SJSA1 (cell line): ENCODE measurements at places on chromosomes 12 and 14.

DNA sequence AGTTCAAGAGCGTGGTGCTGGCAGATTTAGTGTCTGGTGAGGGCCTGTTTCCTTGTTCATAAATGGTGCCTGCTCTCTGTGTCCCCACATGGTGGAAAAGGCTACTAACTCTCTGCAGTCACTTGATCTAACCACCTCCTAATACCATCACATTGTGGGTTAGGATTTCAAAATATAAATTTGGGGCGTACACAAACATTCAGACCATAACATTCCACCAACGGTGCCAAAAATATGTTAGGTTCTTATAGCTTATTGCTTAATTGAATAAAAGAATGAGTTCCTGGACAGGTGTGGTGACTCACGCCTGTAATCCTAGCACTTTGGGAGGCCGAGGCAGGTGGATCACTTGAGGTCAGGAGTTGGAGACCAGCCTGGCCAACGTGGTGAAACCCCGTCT, 3.4 kb upstream of the DYRK2 start:
- no peak for DNase-seq

- DNase-seq = no peak
Measured at GRCh38 chr12:100827901-100828520, 33.4 kb downstream of the ANO4 start.

DNA sequence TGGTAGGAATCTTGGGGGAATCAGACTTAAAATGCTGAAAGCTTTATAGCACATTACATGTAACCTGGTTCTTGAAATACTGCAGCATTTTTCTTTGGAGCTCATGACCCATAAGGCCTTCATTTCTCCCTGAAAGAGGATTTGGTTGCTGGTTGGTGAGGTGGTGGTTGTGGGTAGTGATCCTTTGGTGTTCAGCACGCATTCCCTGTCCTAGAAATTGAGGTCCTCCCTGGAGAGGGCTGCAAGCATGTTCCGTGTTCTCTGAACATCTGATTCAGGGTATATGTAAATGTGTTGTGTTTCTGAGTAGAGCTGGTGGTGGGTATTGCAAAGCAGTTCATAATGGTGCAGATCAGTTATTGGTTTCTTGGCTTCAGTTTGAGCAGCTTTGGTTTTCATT, 2.0 kb downstream of the SCN8A start:
- DNase-seq = no peak

DNA sequence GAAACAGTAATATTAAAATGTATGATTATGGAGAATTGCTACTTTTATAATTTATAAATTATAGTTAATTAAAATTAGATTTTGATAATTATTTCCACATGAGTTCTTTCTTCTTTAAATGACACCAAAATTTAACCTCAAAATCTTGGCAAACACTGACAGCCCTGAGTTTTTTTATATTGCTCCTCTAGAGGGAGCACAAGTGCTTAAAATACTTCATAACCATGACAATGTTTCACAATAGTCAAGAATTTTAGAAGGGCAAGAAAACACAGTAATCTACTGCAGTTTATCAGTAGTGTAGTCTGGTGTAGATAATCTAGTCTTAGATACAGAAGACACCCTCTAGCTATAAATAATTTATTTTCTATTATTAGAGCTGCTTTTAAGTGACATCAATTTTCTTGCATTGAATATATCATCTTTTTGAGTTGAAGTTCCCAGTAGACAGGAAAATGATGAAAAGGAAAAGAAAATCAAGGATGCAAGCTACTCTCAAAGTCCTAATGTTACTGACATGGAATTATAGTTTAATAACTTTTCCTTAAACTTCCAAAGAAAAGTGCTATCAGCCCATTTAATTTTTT, 14.3 kb upstream of the PTGER2 start:
- no peak for DNase-seq

- no peak for DNase-seq
Measured at GRCh38 chr14:70268760-70269159, 80.0 kb upstream of the SLC8A3 start.

- DNase-seq = no peak
Measured at GRCh38 chr12:40829738-40830144, 137.5 kb downstream of the CNTN1 start.

DNA sequence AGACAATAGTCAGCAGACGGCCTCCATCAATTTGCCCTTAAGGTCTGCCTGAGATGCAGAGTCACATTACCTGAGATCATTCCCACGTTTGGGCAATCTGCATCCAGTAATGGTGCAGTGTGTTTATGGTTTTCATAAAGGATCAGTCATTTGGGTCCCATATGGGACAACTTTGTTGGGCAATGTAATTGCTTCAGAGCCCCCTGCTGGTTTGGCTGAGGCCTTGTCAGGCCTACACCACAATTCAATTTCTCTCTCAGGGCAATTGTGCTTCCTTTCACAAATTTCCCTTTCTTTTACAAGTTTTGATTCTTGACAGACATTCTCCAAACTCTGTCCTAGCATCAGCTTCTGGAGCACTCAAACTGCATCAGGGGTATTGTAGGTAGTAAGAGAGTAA, 191.2 kb upstream of the SSTR1 start:
- DNase-seq = no peak

DNA sequence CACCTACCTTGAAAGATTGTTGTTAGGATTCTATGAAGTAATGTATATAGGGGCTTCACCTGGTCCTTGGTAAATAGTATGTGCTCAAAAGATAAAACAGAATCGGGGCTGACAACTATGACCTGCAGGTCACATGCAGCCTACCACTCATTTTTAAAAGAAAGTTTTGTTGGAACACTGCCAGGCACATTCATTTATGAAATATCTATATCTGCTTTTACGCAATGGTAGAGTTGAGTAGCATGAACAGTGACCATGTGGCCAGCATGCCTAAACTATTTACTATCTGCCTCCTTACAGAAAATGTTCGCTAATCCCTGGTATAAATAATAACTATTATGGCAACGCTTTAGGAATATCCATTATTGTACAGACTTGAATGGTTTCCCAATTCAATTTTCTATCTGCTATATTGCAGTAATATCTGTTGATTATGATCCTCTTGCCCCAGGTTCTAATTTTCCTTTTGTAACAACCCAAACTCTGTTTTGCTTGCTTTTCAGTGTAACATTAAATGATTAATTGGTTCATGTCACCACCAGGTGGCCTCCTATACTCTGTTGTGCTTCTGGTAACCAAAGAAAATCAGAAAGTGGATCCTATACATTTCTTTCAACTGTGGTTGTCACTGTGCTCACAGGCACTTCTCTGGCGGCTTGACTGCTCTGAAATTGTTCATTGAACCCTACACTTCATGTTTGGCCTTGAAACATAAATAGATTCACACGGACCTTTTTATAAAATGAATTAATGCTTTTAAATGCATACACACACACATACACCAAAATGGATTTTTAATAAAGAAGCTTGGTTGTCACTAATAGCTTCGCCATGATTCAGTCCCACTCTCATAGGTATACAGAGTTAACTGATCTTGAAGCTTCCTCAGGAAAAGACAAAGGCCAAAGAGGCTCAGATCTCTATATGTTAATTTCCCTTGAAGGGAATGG, 227.7 kb upstream of the NPAS3 start:
- peak; percentile 21 for DNase-seq

DNA sequence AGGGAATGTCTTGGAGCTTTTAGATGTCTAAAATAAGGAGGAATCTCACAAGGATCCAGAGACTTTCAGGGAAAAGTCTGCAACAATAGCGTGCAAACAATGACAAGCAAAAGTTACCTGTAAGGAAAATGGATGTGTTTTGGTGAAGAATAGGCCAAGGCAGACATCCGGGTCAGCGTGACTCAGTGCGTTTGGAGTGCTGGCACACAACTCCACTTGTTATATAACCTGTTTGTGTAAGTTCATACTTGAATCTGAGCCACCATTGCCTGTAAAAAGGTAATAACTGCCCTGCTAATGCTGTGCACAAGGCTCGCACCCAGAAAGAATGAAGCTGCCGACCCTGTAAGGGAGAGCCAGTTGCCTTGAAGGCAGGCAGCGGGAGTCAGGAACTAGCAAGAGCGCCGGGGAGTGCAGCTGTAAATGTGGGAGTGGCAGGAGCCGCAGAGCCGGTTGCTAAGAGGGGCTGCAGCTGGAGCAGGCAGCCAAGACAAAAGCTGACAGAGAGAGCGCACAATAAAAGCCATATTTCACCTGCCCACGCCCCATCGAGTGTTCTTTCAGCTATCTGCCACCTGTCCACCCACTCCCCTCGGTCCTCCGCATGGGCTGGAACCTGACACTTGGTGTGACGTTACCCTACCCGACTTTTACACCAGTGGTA, 638.5 kb upstream of the MIS18BP1 start:
- no peak for DNase-seq

- no peak for DNase-seq
Measured at GRCh38 chr14:90388437-90388836, 8.4 kb upstream of the CALM1 start.

- no peak for DNase-seq
Measured at GRCh38 chr14:55724736-55725135, 144.7 kb downstream of the KTN1 start.

GRCh38 chr12:111413442-111414086, 7.8 kb downstream of the SH2B3 start:
- no peak for DNase-seq

- no peak for DNase-seq
Measured at GRCh38 chr12:56434828-56435227, 14.4 kb downstream of the TIMELESS start.

- no peak for DNase-seq
Measured at GRCh38 chr12:68482660-68483059, 128.0 kb upstream of the RAP1B start.

GRCh38 chr14:63671987-63672386, 30.3 kb upstream of the WDR89 start:
- DNase-seq = no peak

DNA sequence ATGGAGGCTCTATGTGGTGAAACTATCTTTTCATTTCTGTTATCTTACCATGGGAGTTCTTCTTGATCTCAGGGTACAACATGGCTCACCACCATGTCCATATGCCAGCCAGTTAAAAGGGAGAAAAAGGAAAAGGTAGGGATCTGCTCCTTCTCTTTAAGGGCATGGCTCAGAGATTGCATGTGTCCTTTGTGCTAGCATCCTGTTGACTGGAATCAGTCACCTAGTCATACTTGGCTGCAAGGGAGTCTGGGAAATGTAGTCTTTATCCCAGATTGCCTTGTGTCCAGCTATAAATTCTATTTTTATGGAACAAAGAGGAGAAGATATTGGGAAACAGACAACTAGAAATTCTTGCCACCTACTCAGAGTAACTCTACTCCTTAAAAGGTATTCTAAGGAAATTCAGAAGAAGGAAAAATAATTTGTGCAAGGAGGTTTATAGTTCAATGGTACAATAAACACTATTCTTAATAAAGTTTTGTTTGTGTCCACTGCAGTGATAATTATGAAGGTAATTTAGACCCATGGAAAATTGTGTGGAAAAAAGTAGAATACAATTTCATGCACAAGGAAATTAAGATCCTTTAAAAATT, 86.4 kb upstream of the RPH3A start:
- no peak for DNase-seq

- DNase-seq = no peak
Measured at GRCh38 chr14:91225025-91225424, 19.5 kb downstream of the GPR68 start.

- peak; percentile 66 for DNase-seq
Measured at GRCh38 chr12:52004042-52004648, 2.6 kb upstream of the TAMALIN start.

- DNase-seq = no peak
Measured at GRCh38 chr12:120689397-120690082, 2.6 kb downstream of the MLEC start.

DNA sequence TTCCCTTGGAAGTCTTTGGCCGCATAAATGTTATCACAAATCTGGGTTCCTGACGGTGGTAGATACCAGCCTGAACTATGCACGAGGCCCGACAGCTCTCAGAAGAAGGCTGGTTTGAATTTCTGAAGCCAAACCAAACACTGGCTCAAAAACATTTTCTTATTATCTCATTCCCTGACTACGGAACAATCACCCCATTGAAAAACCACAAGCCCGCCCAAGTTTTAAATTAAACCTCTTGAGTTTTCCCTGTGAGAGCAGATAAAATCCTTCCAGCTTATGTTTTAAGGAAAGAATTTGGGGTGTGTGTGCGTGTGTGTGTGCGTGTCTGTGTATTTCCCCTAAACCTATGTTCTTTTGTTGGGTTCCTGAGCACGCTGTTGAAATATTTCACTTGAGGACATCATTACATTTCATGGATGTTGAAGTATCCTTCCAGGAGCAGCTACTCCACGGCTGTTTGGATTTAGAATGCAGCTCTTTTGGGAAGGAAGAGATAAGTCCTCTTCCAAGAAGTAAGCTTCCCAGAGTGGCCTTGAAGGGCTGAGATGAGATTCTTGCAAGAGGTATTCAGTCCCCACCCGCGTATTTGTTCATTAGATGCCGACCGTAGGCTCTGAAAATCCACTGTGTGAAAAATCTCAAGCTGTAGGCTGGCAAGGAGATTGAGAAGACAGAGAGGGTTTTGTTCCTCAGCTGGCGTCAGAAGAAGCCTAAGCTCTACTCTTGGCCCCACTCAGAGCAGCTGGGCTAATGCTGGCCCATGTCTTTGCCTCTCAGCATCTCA, 131.0 kb upstream of the NCOR2 start:
- DNase-seq = peak; percentile 60

DNA sequence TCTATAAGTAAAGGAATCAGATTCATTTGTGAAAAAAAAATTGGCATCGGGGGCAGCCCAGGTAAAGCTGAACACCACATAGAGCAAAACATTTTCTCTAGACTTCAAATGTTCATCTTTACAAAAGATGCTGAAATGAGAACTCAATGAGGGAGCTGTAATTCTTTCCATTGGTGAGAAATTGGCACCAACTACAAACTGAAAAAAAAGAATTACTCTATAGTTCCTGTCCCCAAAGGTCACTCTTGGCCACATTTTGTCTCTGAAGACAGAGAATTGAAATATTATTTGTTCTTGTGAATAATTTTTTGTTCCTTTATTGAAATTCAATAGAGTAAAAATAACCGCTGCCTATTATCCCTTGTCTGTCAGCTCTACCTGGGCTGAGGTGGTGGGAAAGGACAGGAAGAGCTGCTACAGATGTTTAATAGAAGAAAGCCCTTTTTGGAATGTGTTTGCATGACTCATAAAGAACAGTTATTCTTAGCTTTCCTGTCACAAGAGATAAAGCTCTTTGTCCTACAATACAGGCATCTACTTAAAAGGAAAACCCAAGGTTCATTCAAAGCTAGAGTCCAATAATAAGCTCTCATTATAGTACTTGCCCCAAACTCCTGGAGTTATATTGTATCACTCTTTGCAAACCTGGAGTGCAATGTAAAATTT, 380.1 kb upstream of the KITLG start:
- no peak for DNase-seq

- no peak for DNase-seq
Measured at GRCh38 chr14:71532790-71533189, 399.4 kb upstream of the RGS6 start.

GRCh38 chr12:111653596-111653995, 32.2 kb downstream of the BRAP start:
- no peak for DNase-seq

- peak; percentile 39 for DNase-seq
Measured at GRCh38 chr12:11482955-11483354, 87.6 kb upstream of the PRB2 start.

DNA sequence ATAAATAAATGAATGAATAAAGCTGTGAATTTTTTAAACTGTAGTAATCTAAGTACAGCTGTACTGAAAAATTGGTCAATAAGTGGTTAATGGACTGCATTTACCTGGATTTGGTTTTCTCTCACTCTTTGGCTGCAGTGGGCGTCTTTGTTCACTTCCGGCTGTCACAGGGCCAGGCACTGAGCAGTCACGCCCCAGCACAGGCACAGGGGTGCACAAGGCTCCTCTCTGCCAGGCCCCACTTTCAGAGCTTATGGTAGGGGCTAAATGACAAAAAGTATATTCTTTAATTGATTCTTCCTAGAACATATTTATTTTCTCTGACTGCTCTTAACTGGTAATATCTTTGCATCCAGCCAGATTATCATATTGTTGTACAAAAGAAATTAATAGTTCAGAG, 70.6 kb upstream of the DYNC1H1 start:
- no peak for DNase-seq
